Muscle of leg (tissue), 16 donors: ENCODE measurements at places on chromosomes 6 and 20. TPM values are rescaled to one million over a fixed set of nuclear protein-coding genes. Genes with fewer than 3 reads are reported as not detected.
A peak's percentile ranks its signal among the peaks of the same experiment; 100 is the strongest.

Gene DEFB124
- total RNA-seq = 0.62 TPM

GRCh38 chr20:25274891-25275812 lies 27.3 kb downstream of the PYGB start:
- no peak for DNase-seq
- H3K4me3 ChIP-seq = no peak overlapping the region
- no peaks in the 10 kb centered on the region for H3K27me3 ChIP-seq
- no peaks in the 10 kb centered on the region for H3K4me1 ChIP-seq

GRCh38 chr6:52591832-52592231 lies 15.0 kb upstream of the TRAM2 start:
- no peak overlapping the region for H3K27ac ChIP-seq
- H3K4me3 ChIP-seq = no peak overlapping the region
- no peak for DNase-seq
- H3K36me3 ChIP-seq = no peaks in the 10 kb centered on the region
- H3K27me3 ChIP-seq = no peaks in the 10 kb centered on the region

Gene COL9A3
- 27.1 TPM for total RNA-seq

Gene ROS1
- total RNA-seq = 0.04 TPM

DNA sequence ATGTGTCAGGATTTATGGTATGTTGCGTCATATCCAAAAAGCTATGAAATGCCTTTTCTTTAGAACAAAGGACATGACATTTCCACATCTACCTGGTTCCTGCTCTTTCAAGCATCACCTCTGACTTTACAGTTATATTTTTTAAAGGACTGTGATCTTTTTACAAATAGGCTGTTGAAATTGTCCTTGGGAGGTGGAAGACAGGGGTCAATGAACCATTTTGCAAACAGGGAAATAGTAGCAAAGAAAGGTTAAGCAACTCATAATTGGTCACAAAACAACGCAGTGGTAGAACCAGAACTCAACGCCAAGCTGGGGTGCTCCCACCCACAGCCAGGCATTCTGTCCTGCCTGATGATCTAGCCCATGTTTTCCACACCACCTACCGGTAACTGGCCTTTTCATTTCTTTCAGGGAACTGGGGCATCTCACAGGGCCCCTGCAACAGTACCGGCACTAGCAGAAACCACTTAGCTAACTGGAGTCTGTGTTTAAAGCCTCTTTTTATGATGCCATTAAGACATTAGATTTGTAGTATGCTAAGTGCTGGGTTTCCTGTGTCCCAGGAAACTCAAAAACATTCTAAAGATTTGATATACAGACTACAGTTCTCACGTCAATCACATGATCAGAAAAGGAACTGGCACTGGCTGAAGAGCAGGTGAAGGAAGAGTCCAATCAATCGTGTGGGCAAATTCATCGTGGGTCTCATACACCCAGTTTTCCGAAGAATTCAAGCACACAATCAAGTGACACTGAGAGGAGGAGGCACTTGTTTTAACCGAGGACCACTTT lies 13.9 kb downstream of the ZNF217 start:
- H3K4me3 ChIP-seq = no peak overlapping the region
- H3K27me3 ChIP-seq = no peaks in the 10 kb centered on the region
- peaks cover 58% of the 10 kb centered on the region for H3K36me3 ChIP-seq
- H3K27ac ChIP-seq = peak overlapping the region; percentile 64
- DNase-seq = peak; percentile 64

DNA sequence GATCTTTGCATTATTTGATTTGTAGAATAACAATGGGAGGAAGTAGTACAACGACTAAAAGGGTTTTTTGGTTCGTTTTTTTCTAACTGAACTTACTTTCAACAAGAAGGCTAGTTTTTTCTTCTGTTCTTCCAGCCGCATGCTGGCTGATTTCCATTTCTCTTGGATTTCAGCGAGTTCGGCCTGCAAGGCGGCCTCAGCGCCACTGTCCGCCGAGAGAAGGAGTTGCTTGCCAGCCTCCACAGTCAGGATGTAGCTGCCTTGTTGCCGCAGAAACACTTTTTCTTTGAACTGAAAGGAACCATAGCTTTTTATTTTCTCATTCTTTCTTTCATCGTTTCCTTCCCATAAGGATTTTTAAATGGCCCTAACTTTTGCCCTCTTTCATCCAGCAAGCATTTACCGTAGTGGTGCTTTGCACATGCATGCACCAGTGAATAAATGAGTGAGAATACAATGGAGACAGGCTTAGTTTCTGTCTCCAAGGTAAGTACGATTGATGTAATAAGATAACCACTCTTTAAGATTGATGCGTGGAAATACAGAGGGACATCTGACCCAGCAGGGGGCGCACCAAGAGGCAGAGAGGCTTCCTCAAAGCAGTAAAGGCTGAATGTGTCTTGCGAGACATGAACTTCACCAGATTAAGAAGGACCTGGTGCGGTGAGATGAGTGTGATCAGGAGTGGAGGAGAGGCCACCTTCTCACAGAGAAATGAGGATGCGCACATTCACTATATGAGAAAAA lies 398.8 kb downstream of the ESR1 start:
- no peaks in the 10 kb centered on the region for H3K4me1 ChIP-seq
- H3K27ac ChIP-seq = no peak overlapping the region
- H3K36me3 ChIP-seq = peaks cover 33% of the 10 kb centered on the region

Gene GNAS-AS1
- total RNA-seq = 2.4 TPM

DNA sequence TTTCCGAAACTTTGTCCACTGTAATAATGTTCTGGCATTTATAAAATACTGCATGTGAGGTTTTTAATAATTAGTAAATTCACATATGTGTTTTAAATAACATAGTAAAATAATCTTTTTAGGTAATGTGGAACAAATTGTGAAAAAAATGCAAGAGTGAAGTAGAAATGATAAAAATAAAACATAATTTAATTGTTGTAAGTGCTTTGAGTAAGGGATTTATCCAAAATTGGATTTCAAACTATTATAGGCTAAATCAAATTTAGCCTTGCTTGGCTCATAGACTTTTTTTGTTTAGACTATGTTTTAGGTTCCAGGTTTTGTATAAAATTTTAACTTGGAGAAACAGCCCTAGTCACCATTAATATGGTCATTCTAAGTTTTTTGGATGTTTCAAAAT lies 1029.5 kb downstream of the PHF3 start:
- no peak for DNase-seq
- H3K36me3 ChIP-seq = no peaks in the 10 kb centered on the region
- no peak overlapping the region for H3K27ac ChIP-seq
- H3K4me3 ChIP-seq = no peak overlapping the region

Gene LY6G6F
- total RNA-seq = not detected

DNA sequence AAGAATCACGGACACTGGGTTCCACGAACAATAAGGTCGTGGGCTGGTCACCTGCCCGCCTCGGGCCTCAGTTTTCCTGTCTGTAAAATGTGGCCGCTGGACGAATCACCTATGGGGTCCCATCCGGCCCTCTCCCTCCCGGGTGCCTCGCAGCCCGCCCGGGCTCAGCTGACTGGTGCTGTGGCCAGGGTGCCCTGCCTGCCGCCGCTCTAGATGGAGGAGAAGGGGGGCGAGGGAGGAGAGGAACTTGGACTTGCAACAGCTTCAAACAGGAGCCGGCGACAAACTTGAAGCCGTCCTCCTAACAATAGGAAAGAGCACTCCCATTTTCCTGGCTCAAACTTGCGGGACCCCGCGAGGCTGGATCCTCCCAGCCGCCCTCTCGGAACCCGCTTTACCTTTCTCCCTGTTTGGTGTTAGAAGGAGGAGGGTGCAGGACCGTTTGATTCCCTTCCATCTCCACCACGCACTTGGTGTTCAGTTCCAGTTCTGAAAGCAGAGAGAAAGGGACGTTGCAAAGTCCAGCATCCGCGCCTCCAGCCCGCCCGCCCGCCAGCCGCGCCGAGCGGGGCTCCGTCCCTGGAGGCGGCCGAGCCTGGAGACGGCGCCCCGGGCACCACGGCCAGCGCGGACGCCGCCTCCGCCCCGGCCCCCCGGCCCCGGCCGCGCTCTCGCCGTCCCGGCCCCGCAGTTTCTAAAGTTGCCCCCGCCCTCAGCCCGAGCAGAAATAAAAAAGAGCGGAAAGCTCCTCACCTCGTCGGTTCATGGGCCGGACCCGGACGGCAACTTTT lies 584 bp downstream of the KIF13A start:
- H3K36me3 ChIP-seq = peaks cover 5% of the 10 kb centered on the region
- H3K27me3 ChIP-seq = no peaks in the 10 kb centered on the region
- H3K4me1 ChIP-seq = peaks cover 13% of the 10 kb centered on the region
- peak; percentile 73 for DNase-seq

- no peak overlapping the region for H3K4me3 ChIP-seq
- no peaks in the 10 kb centered on the region for H3K4me1 ChIP-seq
- no peak for DNase-seq
- no peaks in the 10 kb centered on the region for H3K27me3 ChIP-seq
- no peak overlapping the region for H3K27ac ChIP-seq
These were observed 9.4 kb upstream of the NANP start for GRCh38 chr20:25632940-25633790.

Gene TFAP2C
- 0.09 TPM for total RNA-seq

DNA sequence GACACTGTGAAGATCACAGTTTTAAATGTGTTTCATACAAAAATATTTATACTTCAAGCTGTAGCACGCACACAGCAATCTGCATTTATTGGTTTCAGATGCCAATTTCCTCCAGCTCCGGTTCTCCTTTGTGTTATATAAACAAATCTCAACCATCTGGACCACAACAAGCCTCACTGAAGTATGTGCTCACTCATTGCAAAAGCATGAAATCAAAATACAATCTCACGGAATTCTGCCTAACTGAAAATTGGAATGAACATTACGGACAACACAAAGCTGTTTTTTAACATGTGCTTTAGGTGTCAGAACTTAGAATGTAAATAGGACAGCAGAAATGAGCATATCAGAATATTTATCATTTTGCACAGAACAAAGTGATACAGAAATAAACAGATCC lies 38.0 kb downstream of the RCAN2 start:
- DNase-seq = peak; percentile 53
- no peaks in the 10 kb centered on the region for H3K4me1 ChIP-seq
- no peaks in the 10 kb centered on the region for H3K27me3 ChIP-seq
- no peak overlapping the region for H3K4me3 ChIP-seq
- no peaks in the 10 kb centered on the region for H3K36me3 ChIP-seq
- H3K27ac ChIP-seq = no peak overlapping the region

Gene ZC3H12D
- total RNA-seq = 0.27 TPM

DNA sequence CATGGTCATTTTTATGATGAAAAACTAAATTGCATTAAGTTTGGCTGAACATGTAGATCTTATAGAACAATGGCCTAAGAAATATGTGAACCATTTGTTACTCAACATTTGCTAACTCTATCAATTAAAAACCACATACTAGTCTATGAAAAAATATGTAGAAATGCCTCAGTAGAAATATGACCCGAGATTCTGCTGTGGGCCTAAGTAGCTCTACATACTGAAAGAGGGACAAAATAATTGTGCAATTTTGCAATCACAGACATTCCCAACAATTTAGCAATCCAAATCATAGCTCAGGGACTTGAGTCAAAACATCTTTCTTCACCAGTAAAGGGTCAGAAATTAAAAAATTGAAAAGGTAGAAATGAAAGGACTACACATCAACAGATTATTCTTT lies 619.0 kb downstream of the FRK start:
- no peaks in the 10 kb centered on the region for H3K4me1 ChIP-seq
- no peaks in the 10 kb centered on the region for H3K27me3 ChIP-seq
- no peaks in the 10 kb centered on the region for H3K36me3 ChIP-seq
- H3K4me3 ChIP-seq = no peak overlapping the region
- no peak overlapping the region for H3K27ac ChIP-seq

GRCh38 chr6:120556491-120556890 lies 777.8 kb downstream of the TBC1D32 start:
- no peaks in the 10 kb centered on the region for H3K36me3 ChIP-seq
- H3K4me3 ChIP-seq = no peak overlapping the region
- no peak for DNase-seq

DNA sequence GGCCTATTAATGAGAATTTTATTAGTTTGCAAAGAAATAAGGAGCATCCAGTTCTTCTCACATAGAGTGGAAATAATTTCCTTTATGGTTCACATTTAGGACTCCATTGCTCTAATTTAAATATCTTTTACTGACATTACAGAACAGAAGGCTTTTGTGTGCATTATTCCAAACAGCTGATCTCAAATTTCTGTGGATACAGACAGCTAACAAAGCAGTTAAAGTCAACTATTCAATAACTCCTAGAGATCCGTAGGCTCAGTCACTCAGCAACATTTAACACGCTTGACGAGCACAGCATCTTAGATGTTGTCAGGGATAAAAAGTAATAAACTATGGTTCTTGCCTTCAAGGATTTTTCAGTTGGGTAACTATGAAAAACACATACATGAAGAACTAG lies 305.8 kb upstream of the SYNCRIP start:
- H3K4me1 ChIP-seq = no peaks in the 10 kb centered on the region
- H3K27me3 ChIP-seq = no peaks in the 10 kb centered on the region
- no peak overlapping the region for H3K27ac ChIP-seq
- no peaks in the 10 kb centered on the region for H3K36me3 ChIP-seq
- DNase-seq = no peak
- H3K4me3 ChIP-seq = no peak overlapping the region

Gene OR2H1
- not detected for total RNA-seq
